ENCODE measurements at places on chromosomes 3 and 15.

DNA sequence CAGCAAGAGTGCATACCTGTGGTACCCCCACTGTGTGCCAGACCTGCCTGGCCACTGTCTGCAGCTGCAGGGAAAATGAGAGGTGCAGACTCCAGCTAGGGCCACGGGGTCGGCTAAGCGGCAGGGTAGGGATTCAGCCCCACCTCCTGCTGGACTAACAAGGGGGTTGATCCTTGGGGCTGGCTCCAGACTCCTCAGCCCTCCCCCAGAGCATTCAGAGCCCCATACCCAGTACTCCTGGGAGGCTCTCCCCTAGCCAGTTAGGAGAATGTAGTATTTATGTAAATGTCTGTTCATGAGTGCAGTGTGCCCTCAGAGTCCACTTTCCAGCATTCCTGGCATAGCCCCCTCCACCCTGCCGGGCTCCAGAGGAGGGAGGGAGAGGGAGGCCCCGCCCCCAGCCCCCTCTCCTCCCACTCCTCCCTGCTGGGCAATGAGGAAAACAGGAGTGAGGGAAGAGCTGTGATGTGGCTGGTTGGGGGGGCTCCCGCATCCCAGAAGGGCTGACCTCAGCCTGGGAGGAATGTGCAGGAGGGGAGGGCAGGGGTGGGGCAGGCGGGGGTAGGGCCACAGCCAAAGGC is 4.5 kb upstream of the SEMA3B start:
- DNase-seq = peak; percentile 78

DNA sequence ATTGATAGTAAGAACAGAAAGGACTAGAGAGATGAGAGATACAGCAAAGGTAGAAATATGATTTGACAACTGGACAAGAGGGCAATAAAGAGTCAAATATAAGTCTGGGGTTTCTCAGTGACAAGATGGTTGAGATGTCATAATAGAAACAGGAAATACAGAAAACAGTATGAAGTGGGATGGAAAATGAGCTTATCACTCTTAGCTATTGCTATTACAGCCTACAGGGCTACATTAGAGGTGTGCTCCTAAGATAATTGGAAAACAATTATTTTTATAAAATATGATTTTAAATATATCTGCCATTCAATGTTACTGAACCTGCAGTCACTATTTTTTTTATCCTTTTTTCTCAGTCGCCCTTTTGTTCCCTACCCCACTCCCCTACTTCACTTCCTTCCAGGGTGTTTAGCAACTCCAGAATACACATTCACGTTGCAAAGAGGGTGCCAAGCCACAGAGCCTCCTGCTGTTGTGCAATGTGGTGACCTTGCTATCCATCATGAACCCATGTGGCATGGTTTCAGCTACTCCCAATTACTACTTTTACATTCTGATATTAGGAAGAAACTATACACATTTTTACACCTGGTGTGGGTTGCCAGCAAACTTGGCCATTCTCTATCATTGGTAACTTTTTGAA is 6.0 kb downstream of the NRG4 start:
- peak; percentile 16 for DNase-seq

DNA sequence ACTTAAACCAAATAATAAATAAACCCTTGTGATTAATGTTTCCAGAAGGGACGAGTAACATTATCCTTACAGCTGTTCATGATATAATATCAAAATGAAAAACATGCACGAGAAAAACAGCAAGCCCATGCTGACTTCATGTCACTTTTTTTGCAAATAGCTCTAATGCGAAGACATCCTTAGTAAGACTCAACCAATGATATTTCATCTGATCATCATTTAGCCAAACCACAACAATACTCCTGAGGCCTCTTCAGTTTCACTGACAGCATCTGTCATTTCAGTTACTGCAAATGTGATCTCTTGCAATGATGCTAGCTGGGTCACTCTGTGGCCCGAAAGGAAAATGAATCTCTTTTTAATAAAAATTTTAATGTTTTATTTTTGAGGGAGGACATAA is 74.0 kb downstream of the POLR2M start:
- peak; percentile 77 for DNase-seq

GRCh38 chr3:13149330-13150108 is 76.3 kb upstream of the IQSEC1 start:
- DNase-seq = no peak

DNA sequence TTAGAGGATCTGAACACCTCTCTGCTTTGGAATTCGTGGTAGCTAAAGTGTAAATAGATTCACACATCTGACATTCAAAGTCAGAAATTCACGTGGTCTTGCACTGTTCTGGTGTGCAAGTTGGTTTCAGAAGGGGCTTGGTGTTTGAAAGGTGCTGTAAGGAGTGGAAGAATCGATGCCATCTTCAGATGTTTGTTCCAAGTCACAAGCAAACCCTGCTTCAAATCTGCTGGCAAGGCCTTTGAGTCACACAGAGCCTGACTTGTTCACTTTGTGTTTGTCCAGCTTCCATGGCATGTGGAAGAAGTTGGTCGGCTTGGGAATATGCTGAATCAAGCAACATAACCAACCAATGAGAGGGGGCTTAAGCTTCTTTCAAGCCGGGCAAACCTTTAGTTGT is 44.3 kb downstream of the SH3GL3 start:
- DNase-seq = no peak

- DNase-seq = no peak
Measured at GRCh38 chr3:127670229-127670559, 2.6 kb upstream of the ABTB1 start.

- DNase-seq = no peak
Measured at GRCh38 chr3:37907906-37908305, 46.2 kb downstream of the CTDSPL start.

DNA sequence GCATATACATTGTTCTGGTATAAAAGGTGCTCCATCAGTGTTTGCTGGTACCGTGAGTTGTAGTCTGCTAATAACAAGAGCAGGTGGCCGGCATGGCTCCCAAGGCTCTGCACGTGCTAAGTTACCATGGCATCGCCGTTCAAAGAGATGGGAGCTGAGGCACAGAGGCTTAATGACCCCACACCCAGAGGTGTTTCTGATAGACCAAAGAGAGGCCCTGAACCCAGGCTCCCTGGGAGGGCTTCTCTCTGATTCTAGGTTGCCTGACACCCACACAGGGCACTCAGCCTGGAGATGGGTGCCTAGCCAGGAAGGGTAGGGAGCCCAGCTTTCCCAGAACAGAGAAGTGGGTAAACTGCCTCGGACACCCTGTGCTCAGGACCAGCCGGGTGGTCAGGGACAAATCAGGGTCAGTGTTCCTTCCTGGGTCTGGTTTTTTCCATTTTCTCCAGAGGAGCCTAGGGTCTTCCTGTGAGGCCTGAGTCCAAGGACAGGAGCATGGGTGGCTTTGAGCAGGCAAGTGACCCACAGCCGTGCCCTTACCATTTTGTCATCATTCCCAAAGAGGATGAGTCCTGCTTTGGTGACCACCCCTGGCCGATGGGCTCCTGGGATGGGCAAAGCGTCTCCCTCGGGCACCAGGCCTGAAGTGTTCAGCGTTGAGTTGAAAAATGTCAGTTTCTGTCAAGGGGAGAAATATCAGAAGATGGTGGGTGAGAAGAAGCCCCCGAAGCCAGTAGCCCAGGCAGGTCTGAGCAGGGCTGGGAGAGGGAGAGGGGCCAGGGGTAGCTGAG is 27.3 kb downstream of the ALDH1L1 start:
- DNase-seq = no peak

GRCh38 chr3:65381496-65382010 is 657.2 kb downstream of the MAGI1 start:
- DNase-seq = no peak

DNA sequence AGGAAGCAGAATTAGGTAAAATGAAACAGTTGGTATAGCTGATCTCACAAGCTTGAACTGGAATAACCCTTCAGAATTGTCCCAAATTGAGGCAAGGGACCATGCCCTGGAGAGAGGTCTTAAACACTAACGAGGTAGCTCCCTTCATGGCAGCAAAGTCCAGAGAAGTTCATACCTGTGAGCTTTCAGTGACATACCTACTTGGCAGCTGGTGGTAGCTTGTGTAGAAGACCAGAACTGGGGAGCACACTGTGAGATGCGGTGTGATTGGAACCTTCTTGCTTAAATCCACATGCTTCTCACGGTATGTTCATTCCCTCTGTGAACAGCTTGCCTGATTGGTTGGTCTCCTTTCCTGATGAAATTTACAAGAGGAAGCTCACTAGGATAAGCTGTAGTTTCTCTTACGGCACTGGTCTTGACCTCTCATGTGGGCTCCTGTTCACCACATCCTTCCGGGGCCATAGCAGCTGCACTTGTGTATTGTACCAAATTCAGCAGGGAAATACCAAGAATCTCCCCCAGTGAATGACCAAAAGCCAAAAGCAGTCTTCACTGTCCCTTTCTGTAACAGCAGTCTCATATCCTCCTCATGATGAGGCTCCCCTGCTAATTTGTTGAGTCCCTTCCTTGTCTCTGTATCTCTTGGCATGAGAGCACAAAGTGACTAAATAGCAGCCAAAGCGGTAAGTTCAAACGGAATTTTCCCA is 483.7 kb upstream of the FRG2C start:
- DNase-seq = no peak

- no peak for DNase-seq
Measured at GRCh38 chr3:75781079-75781745, 4.1 kb downstream of the ZNF717 start.

DNA sequence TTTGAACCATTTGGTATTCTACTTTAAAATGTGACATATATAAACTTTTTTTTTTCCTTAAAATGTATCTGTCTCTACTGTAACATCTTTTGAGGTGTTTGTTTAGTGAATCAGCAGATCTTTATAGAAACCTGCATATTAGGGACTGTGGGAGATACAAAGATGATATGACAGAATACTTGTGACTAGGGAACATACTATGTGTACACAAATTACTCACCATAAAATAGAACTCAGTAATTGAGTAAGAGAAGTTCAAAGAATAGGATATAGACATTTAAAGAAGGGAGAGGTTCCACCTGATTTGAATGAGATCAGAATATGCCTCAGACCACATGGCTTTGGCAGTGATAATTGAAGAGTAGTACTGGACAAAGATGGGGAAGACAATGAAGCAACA is 47.9 kb downstream of the ATP2C1 start:
- DNase-seq = no peak

- no peak for DNase-seq
Measured at GRCh38 chr3:53161820-53162671, 1.0 kb downstream of the PRKCD start.

DNA sequence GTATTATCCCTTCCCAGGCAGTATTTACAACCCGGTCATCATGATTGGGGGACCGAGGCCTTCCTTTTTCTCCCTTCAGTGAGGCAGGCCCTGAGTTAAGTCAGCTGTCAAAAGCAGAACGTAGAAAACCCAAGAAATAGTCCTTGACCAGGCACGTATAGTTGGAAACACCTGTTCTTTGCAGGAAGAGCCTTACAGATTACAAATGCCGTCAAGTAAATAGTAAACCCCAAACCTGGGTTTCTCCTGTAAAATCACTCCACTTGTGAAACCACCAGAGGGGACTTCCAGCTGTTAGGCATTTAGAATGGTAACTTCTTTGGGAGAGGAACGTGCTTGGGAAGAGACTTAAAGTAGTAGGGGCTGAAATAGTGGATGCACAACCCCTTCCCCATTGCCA is 1.0 kb upstream of the BTBD1 start:
- no peak for DNase-seq

- no peak for DNase-seq
Measured at GRCh38 chr3:177530908-177531307, 333.6 kb upstream of the TBL1XR1 start.

GRCh38 chr15:92123962-92124656 is 269.6 kb upstream of the ST8SIA2 start:
- DNase-seq = no peak

GRCh38 chr3:105662306-105662705 is 206.5 kb downstream of the CBLB start:
- DNase-seq = peak; percentile 38

GRCh38 chr3:5423523-5423922 is 236.0 kb downstream of the EDEM1 start:
- DNase-seq = no peak

GRCh38 chr3:101631098-101631796 is 45.7 kb downstream of the ZBTB11 start:
- DNase-seq = no peak

DNA sequence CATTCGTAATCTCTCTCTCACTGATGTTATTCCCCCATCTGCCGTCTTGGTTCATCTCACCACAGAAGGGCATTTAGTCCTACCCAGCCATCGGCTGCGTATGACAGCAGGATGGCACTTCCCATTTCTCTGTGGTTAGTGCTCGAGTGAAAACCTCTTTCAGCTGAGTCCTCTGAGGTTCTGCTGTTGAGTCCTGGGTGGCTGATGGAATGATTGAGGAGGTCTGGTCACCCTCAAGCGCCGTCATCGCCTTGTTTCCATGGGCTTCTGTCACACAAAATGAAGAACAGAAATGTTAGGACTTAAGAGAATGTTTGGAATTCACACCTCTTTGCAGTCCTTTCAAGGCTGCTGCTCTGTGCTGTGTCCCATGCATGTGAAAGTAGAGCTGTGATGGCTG is 9.4 kb upstream of the SACM1L start:
- DNase-seq = no peak

DNA sequence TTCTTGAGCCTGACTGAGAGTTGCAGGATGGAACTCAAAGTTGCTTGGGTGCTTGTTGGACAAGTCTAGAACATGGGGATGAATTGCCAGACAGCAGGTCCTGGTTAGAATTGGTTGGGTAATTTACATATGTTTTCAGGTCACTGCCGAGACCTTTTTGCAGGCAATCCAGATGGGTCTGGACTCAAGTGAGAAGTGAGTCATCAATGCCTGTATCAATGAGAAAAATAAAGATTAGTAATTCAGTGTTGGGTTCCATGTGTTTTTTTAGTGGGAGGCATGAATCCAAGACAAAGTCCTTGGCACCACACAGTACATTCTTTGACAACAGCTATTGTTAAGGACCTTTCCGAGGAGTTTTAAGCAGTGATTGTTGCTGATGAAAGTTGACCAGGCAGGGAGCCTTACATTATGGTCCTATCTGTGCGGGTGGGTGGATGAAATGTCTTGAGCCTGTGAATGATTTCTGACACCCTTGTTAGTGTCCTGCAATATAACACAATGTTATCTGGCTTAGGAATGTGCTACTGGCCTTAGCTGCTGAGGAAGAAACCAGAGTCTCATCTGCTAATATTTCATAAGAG is 77.7 kb downstream of the CRYGS start:
- DNase-seq = no peak
